Glutamatergic neuron (in vitro differentiated cells): ENCODE measurements at places on chromosomes 3 and 15.

DNA sequence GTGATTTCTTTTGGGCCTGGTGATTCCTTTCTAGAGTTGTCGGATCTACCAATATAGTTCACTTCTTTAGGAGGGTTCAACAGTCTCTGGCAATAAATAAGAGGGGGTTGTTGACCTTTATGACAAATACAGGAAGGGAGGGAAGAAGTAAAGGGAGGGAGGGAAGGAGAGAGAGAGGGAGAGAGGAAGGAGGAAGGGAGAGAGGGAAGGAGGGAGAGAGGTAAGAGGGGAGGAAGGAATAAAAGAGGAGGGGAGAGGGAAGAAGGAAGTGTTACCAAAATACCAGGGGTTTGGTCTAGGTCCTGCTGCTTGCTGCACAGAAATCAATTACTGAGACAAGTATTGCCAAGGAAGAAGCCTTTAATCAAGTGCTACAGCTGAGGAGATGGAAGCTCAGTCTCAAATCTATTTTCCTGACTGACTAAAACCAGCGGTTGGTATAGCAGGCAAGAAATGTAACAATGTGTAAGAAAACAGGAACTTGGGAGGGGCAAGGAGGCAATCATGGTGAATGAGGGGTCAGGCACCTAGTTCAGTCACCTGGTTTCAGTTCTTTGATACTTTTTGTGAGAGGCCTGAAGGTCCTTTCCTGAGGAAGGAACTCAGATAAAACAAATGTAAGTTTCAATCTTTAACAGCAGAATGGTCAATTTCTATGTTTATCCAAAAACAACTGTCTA, 14.1 kb upstream of the TMEM40 start:
- H3K27me3 ChIP-seq, result peaks cover 3% of the 10 kb centered on the region
- H3K4me3 ChIP-seq, result no peak overlapping the region
- no peak overlapping the region for H3K27ac ChIP-seq
- H3K36me3 ChIP-seq, result no peaks in the 10 kb centered on the region
- no peaks in the 10 kb centered on the region for H3K4me1 ChIP-seq

- H3K36me3 ChIP-seq, result no peaks in the 10 kb centered on the region
- peaks cover 27% of the 10 kb centered on the region for H3K4me1 ChIP-seq
- no peaks in the 10 kb centered on the region for H3K27me3 ChIP-seq
- no peak overlapping the region for H3K4me3 ChIP-seq
Measured at GRCh38 chr3:111874177-111874820, 15.2 kb downstream of the PHLDB2 start.

DNA sequence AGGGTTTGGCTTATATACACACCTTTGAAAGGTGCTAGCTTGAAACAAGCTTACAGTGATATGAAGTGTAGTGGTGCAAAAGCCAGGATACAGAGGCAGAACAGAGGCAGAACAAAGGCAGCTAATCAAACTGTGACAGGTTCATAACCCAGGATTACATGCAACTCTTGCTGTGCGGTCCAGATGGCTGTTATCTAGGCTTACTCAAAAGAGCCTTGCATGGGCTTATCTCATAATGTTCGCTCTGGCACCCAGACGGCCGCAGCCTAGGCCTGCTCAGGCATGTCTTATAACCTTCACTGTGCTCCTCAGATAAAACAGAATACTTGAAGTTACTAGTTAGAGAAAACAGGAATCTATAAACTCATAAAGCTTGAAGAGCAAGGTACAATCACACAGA, 22.8 kb upstream of the NOX5 start:
- H3K36me3 ChIP-seq, result peaks cover 17% of the 10 kb centered on the region
- H3K4me3 ChIP-seq, result no peak overlapping the region
- H3K27ac ChIP-seq, result no peak overlapping the region
- peaks cover 7% of the 10 kb centered on the region for H3K27me3 ChIP-seq
- H3K4me1 ChIP-seq, result peaks cover 19% of the 10 kb centered on the region

DNA sequence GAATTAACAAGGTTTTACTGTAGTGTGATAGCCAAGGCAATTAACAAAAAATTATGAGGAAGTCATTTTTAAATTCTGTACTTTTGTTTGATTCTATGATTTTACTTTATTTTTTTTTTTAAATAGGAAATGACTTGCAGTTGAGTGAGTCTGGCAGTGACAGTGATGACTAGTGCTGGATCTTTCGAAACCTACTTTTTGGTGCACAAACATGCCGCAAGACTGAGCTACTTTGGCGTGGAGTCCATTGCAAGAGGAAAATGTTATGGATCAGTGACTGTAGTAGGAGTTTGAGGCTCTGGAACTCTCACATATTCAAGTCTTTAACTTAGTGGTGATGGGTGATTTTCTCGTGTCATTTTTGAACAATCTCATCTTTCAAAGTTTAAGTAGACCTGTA, 11.6 kb downstream of the EAF1 start:
- H3K27ac ChIP-seq, result no peak overlapping the region
- H3K4me3 ChIP-seq, result no peak overlapping the region
- H3K4me1 ChIP-seq, result no peaks in the 10 kb centered on the region
- no peaks in the 10 kb centered on the region for H3K27me3 ChIP-seq
- no peak for DNase-seq

GRCh38 chr3:132135628-132136333, 101.0 kb upstream of the CPNE4 start:
- no peak overlapping the region for H3K27ac ChIP-seq
- no peak overlapping the region for H3K4me3 ChIP-seq
- H3K27me3 ChIP-seq, result peaks cover 2% of the 10 kb centered on the region
- DNase-seq, result no peak
- no peaks in the 10 kb centered on the region for H3K4me1 ChIP-seq

DNA sequence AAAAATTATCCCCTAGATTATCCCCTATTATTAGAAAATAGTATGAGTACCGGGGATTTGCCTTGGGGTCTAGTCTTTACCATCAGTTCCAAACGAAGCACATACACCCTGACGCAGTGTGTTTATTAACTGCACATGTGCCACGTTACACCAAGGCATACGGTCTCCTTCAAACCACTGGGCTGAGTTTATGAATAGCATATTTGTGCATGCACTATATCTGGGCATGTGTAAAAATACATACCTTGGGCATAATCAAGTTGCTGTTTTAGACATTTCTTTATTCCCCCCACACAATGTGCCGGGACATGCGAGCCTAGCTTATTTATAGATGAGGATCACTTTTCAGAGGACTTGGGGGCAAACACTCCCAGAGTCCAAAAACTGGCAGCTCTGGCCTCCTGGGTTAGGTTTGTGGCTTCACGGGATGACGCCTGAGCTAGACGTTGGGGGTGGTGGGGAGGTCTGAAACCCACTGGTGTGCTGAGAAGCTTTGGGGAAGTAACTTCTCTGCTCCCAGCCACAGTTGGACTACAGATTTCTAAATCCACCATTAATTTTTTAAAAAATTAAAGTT, 16.2 kb downstream of the IGDCC4 start:
- H3K4me3 ChIP-seq, result no peak overlapping the region
- peaks cover 9% of the 10 kb centered on the region for H3K27me3 ChIP-seq
- H3K27ac ChIP-seq, result peak overlapping the region; percentile 48
- peaks cover 47% of the 10 kb centered on the region for H3K4me1 ChIP-seq
- no peaks in the 10 kb centered on the region for H3K36me3 ChIP-seq
